ENCODE measurements at places on chromosomes 3 and 15.
A peak's percentile ranks its signal among the peaks of the same experiment; 100 is the strongest.

DNA sequence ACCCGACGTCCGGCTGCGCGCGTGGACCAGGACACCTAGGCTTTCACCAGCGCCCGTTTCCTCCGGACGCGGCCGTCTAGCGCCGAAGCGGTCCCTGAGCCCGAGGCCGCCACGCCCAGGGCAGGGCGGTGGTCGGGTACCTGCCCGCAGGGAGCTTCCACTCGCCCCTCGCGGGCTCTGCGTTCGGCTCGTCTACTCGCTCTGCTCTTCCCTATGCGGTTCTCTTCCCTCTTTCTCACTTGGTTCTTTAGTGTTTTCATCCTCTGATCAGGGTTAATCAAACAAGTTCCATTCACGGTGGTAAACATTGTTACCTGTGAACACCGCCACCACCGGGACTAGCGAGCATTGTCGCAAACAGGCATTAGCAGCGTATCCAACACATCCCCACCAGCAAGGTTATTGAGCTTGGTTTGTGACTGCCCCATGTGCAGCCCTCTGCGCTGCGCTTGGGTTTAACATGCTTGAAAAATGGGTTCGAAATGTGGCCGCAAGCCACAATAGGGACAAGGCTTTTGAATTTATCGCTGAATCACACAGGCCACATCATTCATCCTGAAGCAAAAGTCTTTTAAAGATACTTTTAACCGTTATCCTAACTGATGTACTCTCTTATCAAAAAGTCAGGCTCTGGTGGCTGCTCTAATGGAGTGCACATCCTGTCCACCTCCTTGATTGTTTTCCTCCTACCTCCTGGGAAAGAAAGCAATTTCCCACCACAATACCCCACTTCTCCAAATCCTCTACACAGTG, 843 bp upstream of the CD47 start:
- peak; percentile 37 for DNase-seq

- DNase-seq = no peak
Measured at GRCh38 chr3:134351427-134351826, 22.8 kb downstream of the AMOTL2 start.

GRCh38 chr3:151878465-151878864, 5.0 kb downstream of the SUCNR1 start:
- DNase-seq = no peak

DNA sequence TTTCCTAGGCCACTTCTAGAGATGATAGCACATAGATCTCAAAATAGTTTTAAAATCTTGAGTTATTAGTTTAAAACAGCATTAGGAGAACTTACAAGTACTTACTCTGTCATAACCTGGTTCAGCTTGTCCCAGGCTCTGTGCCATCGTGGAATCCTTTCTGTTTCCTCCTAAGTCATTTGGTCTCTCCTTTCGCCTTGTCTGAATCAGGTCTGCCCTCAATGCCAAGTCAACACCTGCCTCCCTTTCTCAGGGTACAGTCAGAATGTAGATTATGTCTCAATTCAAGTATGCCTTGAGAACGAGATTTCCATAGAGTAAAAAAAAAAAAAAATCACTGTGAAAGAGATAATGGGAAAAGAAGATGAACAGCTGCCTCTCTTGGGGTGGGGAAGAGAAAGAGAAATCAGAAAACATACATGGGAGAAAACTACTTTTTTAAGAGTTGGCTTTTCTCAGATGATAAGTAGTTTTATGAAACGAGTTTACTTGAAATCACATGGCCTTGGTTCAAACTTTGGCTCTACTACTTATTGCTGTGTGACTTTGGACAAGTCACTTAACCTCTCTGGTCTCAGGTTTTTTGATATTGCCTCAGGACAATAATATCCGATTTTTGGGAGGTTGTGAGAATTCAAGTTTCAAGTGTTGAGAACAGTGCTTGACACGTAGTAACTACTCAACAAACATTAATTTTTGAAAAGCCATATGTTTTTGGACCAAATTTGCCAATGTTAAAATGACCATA, 219.8 kb downstream of the SQOR start:
- DNase-seq = no peak

GRCh38 chr3:195914648-195915473, 6.5 kb upstream of the TNK2 start:
- DNase-seq = no peak

GRCh38 chr3:141266797-141267555, 35.4 kb downstream of the PXYLP1 start:
- no peak for DNase-seq

- no peak for DNase-seq
Measured at GRCh38 chr15:94015324-94015723, 216.0 kb upstream of the MCTP2 start.

DNA sequence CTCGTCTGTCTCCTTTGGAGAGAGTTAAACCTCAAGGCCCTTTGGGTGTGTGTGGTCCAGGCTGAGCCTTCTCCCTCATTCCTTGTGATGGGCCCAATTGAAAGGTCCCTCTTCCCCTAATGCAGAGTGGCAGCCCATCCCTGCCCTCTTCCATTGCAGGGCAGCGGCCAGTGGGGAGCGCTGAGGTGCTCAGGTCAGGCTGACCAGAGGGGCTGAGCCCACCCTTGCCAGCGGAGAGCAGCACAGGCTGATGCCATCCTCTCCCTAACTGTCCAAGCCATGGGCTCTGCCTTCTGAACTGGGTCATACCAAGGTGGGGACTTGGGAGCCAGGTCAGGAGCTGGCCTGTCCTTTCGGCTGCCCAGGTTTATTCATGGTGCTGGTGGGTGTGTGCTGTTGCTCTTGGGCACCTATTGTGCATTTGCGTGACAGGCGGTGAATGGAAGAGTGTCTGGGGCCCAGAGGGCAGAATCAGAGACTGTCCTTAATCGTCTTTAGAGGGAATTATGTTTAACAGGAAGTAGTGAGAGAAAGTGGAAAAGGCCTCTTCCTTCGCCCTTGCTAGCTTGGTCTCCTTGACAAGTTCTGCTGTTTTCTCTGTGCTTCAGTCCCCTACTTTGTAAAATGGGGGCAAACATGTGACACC, 96.9 kb downstream of the VGLL4 start:
- no peak for DNase-seq

DNA sequence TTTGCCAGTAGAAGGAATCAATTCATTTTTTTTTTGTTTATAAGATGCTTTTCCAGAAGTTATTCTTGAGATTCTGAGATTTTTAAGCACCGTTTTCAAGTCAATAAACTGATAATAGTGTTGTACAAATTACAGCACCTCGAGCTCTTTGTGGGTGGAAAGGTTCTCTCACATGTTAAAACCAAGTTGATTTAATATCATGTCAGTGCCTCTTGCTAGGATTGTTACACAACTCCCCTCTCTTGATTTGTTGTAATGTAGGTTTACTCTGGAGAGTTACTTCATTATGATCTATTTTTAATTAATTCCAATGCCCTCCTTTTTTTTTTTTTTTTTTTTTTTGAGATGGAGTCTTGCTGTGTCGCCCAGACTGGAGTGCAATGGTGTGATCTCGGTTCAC, 25.8 kb upstream of the UBXN7 start:
- no peak for DNase-seq
